Heart left ventricle (tissue), 16 donors: ENCODE measurements at places on chromosomes 2 and 18.

- DNase-seq: no peak
Observed at GRCh38 chr2:1563943-1564891, 151.0 kb downstream of the TPO start.

DNA sequence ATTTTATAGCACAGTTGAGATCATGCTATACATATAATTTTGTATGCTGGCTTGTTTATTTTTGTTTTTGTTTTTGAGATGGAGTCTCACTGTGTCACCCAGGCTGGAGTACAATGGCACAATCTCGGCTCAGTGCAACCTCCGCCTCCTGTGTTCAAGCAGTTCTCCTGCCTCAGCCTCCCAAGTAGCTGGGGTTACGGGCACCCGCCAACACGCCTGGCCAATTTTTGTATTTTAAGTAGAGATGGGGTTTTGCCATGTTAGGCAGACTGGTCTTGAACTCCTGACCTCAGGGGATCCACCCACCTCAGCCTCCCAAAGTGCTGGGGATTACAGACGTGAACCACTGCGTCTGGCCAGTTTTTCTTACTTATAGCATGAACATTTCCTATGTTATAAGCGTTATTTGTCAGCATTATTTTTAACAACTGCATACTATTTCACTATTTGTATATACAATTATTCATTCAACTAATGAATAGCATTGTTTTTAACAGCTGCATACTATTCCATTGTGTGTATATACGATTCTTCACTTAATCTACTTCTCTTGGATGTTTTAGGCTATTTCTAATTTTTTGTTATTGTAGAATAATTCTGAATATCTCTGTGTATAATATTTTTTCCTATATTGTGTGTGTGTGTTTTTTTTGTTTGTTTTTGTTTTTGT is 3.5 kb downstream of the EHD3 start:
- no peak for DNase-seq

GRCh38 chr2:70084973-70085710 is 2.1 kb upstream of the PCBP1 start:
- DNase-seq: no peak

DNA sequence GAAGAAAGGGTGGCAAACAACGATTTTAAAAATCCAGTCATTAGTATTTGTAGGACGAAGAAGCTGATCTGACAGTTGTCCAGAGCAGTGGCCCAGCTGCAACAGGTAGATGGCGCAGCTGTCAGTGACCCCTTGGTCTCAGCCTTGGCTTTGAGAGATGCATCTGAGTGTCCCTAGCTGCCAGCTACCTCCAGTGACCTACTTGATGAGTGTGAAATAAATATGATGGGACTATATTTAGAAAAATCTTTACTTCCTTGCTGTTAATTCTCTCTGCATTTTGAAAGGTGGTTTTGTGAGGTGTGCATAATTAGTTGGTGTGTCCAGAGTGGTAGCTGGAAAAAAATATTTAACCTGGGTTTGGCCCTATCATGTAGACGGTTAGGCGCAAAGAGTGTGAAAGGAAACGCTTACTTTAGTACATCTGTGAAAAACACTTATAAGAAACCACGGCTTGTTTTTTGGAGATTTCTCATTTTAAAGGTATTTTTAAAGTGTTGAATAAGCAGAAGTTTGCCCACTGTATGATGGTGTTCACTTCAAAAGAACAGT is 963 bp downstream of the INPP1 start:
- no peak for DNase-seq

DNA sequence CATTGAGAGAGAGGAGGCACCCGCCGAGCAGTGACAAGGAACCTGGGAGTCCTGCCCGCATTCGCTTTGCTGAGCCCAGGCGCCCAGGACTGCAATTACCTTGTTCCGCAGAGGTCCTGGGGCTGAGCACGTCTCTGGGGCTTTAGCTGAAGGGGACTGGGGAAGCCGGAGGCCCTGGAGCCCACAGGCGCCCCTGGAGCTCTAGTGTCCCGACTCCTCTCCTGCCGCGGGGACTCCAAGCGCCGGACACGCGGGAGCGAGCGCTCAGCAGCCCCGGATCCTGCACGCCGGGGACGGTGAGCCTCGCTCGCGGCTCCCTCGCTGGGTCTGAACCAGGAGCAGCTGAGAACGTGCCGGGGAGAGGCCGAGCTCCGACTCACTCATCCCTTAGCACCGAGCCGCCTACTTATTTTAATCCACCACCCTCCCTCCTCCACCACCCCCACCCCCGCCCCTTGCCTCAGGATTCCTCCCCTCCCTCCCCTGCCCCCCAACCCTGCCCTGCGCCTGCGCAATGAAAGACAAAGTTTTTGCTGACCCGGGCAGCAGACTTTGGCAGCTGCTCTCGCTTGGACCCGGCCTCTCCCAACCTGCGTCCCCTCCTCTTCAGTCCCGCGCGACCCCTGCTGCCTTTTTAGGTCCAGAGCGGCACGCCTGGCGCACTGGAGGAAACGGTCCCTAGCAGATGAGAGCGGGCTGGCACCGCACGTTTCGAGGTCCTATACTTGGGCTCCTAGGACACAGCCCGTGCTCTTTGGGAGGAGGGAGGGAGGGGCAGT is at the start of gene OSR1:
TSS of gene OSR1 (minus strand) at position 382 of the 779 bp plus-strand sequence. CDS start 4,818 bp downstream, outside the sequence.
- peak; percentile 59 for DNase-seq

DNA sequence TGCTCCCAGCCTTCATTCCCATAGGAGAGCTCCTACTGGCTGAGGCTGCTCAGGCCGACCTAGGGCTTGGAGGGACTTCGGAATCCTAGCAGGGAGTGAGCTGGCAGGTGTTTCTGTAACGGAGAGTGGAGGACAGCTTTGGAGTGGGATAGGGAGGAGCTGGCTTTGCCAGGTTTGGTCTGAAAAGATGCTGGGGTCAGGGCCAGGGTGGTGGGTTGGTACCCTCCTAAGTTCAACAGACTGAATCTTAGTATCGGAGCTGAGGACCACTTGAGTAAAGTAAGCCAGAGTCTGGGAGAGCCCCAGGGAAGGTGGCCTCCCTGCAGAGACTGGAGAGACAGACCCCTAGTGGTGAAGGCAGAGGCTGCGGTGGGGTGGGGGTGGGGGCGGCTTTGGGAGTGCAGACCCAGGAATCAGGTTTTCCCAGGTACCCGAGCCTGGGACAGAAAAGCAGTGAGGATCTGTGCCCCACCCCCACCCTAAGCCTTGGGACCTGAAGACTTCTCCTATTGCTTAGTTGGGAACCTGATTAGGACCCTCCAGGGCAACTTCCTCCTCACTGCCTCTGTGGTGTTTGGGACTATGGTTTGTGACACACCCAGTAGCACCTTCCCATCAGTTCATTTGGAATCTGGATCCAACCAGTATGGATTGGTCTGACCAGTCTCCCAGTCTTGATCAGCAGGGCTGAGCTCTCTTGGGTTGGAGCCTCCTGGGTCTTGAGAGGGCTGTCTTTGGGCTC is 3.0 kb downstream of the CNNM4 start:
- DNase-seq: no peak

DNA sequence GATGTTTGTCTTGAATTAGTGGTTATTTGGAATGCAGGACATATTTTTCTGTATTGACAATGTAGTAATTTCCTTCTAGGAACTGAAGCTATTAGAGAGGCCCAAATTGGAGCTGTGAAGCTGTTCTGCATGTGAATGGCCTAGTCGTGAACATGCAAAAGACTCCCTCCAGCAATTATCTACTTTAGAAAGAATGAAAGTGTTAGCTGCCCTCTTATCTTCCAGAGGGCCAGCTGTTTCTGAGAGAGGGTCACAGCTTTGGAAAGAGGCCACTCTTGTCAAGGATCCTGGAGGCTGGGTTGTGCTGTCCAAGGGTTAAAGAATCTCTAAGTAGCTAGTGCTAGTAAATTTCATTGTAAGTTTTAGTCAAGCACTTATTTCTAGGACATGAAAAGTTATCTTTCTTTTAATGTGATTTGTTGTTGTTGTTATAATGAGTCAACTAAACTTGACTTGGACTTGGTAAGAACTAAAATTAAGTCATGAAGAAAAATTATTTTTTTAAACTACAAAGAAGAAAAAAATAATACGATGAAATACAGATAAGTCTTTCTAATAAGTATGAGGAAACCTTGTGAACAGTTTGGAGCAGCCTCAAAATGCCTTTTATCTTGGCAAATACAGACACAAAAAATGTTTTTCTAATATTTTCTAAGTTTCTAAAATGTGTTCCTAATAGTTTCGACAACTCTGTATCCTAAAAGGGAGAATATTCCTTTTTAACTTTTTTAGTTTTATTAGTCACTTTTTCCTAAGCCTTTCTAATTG is 36.8 kb downstream of the DPP4 start:
- no peak for DNase-seq

DNA sequence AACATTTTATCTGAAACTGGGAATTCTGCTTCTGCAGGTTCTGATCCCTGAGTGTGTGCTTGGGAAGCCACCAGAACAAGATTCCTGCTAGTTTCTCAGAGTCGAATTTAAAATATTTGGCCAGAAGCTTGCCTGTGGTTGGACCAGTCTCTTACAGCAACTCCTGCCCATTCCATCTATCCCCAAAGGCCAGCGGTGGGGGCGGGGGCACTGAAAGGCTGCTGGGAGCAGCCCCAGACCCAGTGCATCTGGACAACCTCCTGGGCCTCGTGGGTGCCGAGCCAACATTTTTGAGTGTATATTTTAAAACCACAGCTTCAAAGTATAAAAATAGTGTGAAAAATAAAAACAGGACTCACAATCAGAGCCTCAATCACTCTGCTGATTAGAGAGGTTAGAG is 38.6 kb upstream of the ZFP36L2 start:
- peak; percentile 68 for DNase-seq

- DNase-seq: no peak
Observed at GRCh38 chr2:80086831-80087230, 217.7 kb downstream of the LRRTM1 start.

GRCh38 chr2:118638453-118638852 is 209.0 kb downstream of the EN1 start:
- no peak for DNase-seq

GRCh38 chr2:132999421-132999820 is 329.4 kb upstream of the LYPD1 start:
- no peak for DNase-seq
